ENCODE measurements at places on chromosomes 7 and 10.
A peak's percentile ranks its signal among the peaks of the same experiment; 100 is the strongest.

- no peak for DNase-seq
Observed at GRCh38 chr10:34320265-34320664, 494.8 kb downstream of the PARD3 start.

GRCh38 chr10:112213836-112214235 is 30.3 kb upstream of the GPAM start:
- DNase-seq = no peak

DNA sequence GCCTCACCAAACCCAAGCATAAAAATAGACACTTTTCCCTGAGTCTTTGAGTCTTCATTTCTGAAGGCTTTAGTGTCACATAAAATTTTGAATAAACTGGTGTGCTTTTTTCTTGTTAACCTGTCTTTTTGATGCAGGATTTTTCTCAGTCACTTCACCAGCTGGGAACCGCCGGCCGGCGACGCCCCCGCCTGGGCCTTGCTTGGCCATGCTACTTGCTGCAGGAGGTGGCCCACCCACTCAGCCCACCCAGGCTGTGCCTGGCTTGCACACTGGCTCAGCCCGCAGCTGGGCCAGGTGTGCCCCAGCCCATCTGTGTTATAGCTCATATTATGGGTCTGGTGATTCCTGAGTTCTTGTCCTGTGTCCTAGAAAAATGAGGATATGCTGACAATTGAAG is 247.4 kb upstream of the CACNA2D1 start:
- no peak for DNase-seq

- DNase-seq = no peak
Observed at GRCh38 chr10:34780818-34781380, 34.2 kb downstream of the PARD3 start.

- no peak for DNase-seq
Observed at GRCh38 chr7:18798088-18798906, 302.7 kb downstream of the HDAC9 start.

- DNase-seq = no peak
Observed at GRCh38 chr7:22635349-22635748, 91.7 kb upstream of the IL6 start.

DNA sequence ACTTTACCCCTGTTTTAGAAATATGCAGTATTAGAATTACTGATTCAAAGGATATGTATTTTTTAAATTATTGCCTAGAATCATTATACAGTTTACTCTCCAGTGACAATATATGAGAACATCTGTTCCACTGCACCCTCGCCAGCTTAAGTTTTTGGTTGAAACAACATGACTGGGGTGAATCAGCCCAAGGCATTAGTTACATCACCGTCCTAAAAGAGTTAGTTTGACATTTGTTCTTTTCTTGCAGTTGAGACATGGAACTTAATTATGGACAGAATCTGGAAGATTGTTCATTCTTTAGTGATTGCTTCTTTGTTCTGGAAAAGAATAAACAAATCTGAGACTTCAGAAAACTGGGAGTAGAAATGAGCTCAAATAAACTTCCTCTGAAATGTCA is 167.3 kb upstream of the DKK1 start:
- DNase-seq = no peak

DNA sequence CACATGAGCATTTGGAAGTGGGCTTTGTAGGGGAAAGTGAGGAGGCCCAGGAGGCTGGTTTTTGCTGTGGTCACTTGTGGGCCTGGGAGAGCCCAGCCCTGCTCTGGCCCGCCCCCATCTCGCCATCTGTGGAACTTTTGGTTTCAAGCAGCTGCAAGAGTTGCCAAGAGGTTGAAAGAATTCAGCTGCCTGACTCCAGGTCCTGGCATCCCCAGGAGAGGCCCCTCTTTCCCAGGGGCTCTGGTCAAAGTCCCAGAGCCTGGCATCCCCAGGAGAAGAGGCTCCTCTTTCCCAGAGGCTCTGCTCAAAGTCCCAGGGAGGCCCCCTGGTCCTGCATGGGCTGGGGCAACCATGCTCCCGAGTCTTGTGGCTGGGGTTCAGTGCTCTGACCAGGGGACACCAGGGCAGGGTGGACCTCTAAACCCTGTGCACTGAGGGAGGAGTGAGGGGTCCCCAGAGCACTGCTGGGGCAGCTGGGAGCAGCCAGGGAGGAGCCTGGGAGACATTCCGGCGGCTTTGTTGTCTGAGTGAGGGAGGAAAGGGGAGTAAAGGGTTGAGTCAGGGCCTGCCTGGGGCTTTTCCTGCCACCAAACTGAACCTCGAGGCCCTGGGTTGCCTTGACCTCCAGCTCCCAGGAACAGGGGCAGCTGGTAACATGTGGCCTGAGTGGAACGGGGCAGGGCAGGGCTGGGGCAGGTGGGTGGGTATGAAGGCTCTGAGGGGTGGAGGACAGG is 27.7 kb upstream of the CSGALNACT2 start:
- DNase-seq = peak; percentile 20

DNA sequence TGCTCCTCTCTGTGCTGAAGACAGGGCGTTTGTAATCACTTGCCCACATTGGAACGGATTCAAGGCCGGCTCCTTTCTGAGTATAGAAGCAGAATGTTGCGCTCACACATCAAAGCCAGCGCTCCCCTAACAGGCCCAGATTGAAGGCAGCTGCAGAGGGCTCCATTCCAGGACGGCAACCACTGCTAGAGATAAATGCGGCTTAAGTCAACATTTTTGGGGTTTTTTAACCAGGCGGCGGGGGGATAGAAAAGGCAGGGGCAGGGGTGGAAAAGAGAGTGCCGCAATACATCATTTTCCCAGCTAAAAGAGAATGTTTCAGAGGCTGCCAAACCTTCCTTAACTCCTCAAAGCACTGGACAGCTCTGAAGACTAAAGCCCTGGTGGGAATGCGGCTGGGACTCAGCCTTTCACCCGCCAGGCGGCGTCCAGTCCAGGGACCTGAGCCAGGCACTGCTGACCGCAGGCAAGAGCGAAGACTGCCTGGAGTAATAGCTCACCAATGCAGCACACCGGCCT is 189.6 kb downstream of the TNS3 start:
- DNase-seq = no peak

- DNase-seq = no peak
Observed at GRCh38 chr10:124830445-124830844, 28.8 kb downstream of the ABRAXAS2 start.

GRCh38 chr10:6659451-6659850 is 79.4 kb upstream of the PRKCQ start:
- no peak for DNase-seq

GRCh38 chr7:77738871-77739270 is 42.6 kb downstream of the RSBN1L start:
- no peak for DNase-seq

- peak; percentile 46 for DNase-seq
Observed at GRCh38 chr7:18461785-18462467, 33.6 kb upstream of the HDAC9 start.

GRCh38 chr7:82700741-82701140 is 257.2 kb upstream of the CACNA2D1 start:
- DNase-seq = no peak

DNA sequence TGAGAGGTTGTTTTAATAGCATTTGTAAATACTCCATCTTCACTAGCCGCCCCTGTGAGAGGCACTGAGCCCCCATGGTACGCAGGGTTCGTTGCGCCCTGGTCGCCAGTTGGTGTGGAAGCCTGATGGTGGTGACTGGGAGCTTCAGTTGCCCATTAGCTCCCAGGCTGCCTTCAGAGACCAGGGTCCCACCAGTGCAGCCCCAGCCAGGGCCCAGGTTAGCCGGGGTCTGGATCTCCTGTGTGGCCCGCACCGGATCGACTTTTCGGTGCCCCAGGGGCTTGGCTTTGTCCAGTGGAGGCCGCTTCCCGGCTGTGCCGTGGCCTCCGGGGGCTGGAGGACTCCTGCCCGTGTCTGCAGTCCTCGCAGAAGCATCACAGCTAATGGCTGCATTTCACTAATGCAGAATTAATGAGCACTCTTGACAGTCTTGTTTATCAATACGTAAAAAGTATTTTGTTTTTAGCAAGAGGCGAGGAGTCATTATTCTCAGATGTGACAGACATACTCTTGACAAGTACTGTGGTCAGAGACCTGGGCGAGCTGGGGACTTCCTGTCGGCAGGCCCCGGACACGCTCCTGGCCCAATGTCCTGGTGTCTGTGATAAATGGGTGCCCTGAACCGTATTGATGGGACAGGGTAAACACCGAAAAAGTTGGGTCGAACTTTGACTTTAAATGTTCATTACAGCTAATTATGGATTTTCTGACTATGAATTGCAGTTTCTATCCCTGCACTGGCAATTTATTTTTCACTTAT is 99.8 kb downstream of the NKX6-2 start:
- DNase-seq = no peak

GRCh38 chr10:43395571-43396060 is 13.4 kb downstream of the HNRNPF start:
- peak; percentile 55 for DNase-seq

DNA sequence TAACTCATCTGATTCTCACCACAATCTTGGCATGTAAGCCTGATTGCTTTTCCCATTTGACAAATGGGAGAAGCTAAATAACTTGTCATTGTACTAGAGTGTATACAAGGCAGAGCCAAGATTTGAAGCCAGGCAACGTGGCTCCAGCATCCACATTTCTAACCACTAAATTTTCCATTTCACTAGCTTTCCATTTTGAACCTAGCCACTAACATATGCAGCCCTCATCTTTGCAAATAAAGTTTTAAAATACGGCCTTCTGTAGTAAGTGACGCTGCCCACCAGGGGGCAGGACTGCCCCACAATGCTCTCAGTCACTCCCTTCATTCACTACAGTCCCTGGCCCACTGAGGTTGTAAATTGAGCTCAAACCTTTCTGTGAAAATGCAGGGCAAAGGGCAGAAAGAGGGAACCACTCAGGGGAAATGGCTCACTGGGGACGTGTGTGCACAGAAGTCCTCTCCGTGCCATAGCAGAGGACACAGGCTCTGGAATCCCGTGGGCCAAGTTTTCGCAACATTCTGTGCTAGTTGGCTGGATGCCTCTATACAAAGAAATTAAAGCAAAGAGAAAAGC is 315.7 kb downstream of the TNS3 start:
- DNase-seq = peak; percentile 55

DNA sequence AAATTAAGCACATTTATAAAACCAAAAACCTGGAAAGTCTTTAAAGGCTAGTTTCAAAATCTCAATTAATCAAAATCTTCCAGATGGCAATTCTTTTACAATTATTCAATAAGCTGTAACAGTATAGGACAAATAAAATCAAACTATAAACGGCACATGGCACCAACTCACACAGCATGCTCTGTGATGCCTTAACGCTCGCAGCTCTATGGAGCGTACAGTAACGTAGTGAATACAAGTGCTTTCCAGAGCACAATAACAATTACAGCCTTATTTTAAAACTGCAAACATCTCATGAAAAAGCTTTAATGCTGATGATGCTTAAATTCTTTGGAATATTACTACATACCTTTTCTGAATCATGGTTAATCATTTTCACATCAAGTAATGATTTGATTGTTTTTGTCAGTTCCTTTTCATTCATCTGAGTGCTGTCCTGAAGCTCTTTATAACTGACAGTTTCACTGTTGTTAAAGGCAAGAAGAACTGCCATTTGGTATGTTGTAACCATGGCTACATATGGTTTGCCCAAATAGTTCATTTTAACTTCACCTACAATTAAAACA is 74.2 kb downstream of the CUL2 start:
- no peak for DNase-seq

DNA sequence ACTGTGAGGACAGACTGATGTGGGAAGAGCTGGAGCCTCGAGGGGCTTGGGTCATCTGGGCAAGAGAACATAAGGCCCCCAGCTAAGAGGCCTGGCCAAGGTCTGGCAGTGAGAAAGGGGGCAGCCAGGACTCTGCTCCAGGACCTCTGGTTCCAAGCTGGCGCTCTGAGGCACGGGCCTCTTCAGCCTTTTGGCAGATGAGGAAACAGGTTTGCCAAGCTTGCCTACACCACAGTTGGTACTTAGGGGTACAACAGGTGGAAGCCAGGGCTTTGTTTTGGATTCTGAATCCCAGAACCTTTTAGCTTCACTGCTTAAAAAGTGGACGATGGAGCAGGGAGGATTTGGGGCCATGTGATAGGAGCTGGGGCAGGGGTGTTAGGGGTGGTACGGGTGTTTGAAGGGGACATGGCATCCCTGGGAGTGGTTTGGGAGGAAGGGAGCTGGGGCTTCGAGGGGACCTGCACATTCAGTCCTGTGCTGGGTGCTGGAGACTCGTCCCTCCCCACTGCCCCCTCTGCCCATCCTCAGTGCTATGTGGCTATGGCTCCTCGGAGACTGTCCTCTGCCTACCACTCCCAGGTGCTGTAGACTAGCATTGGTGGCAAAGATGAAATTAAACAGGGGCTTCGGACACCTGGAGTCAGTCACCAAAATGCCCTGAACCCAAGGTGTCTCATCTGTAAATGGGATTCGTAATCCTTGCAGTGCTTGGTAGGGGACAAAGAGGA is 30.3 kb downstream of the ZNF775 start:
- DNase-seq = no peak

DNA sequence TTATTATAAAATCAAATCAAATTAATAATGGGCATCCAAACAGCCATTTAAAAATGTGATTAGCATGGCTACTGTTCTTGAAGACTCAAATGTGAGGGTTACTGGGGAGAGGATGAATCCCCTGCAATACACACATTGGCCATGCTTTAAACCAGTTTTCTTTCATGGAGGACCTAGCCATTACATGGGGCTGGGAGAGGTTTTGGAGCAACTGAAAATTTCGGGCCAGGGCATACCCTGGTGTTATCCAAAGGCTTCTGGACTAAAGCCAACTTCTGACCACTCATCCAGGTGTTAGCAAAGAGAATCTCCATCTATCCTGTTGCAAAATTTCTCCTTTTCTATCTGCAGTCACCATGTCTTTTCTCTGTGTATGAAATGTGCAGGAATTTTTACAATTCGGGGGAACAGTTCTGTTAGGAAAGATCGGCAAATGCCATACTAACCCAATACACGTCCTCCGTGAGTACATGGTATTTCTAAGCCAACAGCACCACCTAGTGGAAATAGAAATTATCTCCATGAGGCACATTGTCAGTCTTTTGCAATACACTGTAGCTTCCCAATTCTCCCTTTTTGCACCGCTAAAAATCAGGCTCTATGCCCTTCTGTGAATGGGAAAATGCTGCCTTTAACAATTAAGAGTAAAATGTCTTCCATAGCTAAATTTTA is 47.0 kb upstream of the ZNF107 start:
- DNase-seq = peak; percentile 45

- DNase-seq = peak; percentile 32
Observed at GRCh38 chr10:98339799-98340198, 71.8 kb upstream of the LOXL4 start.

- no peak for DNase-seq
Observed at GRCh38 chr7:80881351-80881900, 37.4 kb downstream of the SEMA3C start.

- no peak for DNase-seq
Observed at GRCh38 chr10:113441220-113441619, 111.6 kb upstream of the HABP2 start.

DNA sequence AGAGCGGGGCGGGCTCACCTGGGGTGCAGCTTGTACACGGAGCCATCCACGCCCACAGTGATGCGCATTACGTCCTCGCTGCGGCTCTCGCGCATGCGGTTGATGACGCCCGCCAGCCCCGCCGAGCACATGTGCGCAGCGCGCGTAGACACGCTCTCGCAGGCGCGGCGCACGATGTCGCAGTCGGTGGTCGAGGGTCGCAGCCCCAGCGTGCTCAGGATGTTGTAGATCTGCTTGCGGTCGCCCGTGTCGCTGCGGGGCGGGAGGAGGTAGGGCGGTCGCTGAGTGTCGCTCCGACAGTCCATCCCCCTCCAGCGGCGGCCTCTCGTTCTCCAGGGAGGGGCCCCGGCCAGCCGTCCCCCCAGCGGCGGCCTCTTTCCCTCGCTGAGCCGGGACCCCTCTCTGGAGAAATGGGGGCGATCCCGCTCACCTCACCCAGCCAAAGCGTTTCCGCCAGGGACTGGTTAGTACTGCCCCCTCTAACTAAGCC is 4.4 kb upstream of the MYL7 start:
- peak; percentile 41 for DNase-seq

GRCh38 chr7:90835861-90836260 is 239.7 kb downstream of the CDK14 start:
- DNase-seq = no peak
